ENCODE measurements at places on chromosomes 2 and 18. TPM values are rescaled to one million over a fixed set of nuclear protein-coding genes. Genes with fewer than 3 reads are reported as not detected.

DNA sequence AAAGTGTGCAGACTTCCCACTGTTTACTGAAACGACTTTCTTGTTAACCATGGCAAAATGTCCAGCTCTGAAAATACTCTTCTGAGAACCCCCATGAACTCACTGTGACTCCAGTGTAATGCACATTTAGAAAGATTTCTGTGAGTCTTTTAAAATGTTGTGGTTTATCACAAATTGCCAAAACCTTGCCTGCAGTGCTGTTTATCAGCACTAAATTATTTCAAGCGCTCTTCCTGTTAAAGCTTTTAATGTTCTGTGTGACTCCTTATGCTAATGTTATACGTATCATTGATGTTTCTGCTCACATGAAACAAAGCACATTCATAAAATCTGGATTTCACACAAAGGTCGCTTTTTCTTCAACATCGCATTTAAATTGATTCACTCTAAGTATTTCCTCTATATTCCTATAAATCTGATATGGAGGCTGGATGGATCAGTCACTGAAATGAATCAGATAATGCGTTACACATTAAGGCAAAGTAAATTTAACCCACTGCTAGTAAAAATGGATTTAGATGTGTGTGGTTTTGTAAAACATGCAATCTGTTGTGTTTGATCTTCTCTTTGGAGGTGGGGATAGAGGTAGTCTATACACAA, 521.2 kb downstream of the NYAP2 start:
- no peaks in the 10 kb centered on the region for H3K27me3 ChIP-seq
- no peaks in the 10 kb centered on the region for H3K4me1 ChIP-seq
- peak overlapping the region; percentile 39 for H3K27ac ChIP-seq
- H3K4me3 ChIP-seq = no peak overlapping the region

- H3K4me3 ChIP-seq = no peak overlapping the region
- H3K36me3 ChIP-seq = no peaks in the 10 kb centered on the region
- H3K27me3 ChIP-seq = no peaks in the 10 kb centered on the region
Measured at GRCh38 chr2:117760916-117761315, 53.6 kb upstream of the DDX18 start.

- H3K27me3 ChIP-seq = no peaks in the 10 kb centered on the region
- H3K36me3 ChIP-seq = no peaks in the 10 kb centered on the region
- no peak for DNase-seq
- no peak overlapping the region for H3K4me3 ChIP-seq
- no peak overlapping the region for H3K27ac ChIP-seq
Measured at GRCh38 chr2:42844366-42844765, 52.0 kb upstream of the HAAO start.

GRCh38 chr18:55119016-55119415, 159.8 kb upstream of the CCDC68 start:
- H3K27me3 ChIP-seq = no peaks in the 10 kb centered on the region
- no peak overlapping the region for H3K27ac ChIP-seq
- DNase-seq = no peak
- H3K4me3 ChIP-seq = no peak overlapping the region
- no peaks in the 10 kb centered on the region for H3K36me3 ChIP-seq

DNA sequence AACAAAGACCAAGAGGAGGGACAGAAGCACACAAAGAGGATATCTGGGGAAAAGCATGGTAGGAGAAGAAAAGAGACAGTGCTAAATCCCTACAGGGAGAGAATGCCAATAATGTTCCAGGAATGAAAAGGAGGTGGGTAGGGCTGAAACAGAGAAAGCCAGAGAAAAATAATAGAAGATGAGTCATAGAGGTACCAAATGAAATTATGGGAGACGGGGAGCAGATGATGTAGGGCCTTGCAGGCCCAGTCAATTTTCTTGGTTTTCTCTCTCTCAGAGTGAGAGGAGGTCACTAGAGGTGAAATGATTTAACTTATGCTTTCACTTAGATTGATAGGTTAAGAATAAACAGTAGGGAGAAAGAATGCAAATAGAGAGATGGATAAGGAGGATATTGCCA, 61.5 kb downstream of the RPRM start:
- no peak overlapping the region for H3K4me3 ChIP-seq
- no peaks in the 10 kb centered on the region for H3K4me1 ChIP-seq
- H3K27ac ChIP-seq = no peak overlapping the region
- no peak for DNase-seq

GRCh38 chr2:233468047-233468740, 98.4 kb downstream of the USP40 start:
- no peaks in the 10 kb centered on the region for H3K27me3 ChIP-seq
- peaks cover 30% of the 10 kb centered on the region for H3K36me3 ChIP-seq
- no peak overlapping the region for H3K4me3 ChIP-seq
- no peak for DNase-seq
- no peak overlapping the region for H3K27ac ChIP-seq
- no peaks in the 10 kb centered on the region for H3K4me1 ChIP-seq

DNA sequence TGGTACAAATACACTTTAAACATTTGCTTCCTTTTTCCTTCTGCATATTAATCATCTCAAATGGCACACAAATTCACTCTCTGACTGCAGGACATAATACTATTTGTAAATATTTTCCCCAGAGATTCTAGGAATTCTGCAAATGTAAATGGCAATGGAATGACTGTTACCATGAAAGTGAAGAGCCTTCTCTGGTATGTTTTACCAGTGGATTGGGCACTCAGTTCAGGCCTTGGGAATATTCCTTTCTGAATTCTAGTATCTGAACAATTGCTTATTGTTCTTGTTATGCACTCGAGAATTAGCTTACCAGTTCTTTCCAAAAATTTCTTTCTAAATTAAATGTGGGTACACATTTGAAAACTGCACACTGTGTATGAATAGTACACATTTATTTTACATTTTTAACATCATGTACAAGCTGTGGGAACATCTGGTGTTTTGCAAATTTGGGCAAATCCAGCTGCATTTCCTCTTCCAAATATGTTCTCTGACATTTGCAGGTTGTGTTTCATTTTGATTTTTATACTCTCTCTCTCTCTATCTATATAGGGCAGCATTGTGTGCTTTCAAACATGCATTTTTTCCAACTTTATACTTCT, 289.1 kb downstream of the NBAS start:
- H3K36me3 ChIP-seq = no peaks in the 10 kb centered on the region
- no peaks in the 10 kb centered on the region for H3K4me1 ChIP-seq
- no peak overlapping the region for H3K27ac ChIP-seq
- no peaks in the 10 kb centered on the region for H3K27me3 ChIP-seq
- no peak for DNase-seq
- no peak overlapping the region for H3K4me3 ChIP-seq

The IMPACT gene
- 19.9 TPM for total RNA-seq

- no peaks in the 10 kb centered on the region for H3K36me3 ChIP-seq
- H3K27me3 ChIP-seq = no peaks in the 10 kb centered on the region
- H3K4me3 ChIP-seq = no peak overlapping the region
- DNase-seq = no peak
Measured at GRCh38 chr2:16925145-16925544, 259.5 kb upstream of the CYRIA start.

DNA sequence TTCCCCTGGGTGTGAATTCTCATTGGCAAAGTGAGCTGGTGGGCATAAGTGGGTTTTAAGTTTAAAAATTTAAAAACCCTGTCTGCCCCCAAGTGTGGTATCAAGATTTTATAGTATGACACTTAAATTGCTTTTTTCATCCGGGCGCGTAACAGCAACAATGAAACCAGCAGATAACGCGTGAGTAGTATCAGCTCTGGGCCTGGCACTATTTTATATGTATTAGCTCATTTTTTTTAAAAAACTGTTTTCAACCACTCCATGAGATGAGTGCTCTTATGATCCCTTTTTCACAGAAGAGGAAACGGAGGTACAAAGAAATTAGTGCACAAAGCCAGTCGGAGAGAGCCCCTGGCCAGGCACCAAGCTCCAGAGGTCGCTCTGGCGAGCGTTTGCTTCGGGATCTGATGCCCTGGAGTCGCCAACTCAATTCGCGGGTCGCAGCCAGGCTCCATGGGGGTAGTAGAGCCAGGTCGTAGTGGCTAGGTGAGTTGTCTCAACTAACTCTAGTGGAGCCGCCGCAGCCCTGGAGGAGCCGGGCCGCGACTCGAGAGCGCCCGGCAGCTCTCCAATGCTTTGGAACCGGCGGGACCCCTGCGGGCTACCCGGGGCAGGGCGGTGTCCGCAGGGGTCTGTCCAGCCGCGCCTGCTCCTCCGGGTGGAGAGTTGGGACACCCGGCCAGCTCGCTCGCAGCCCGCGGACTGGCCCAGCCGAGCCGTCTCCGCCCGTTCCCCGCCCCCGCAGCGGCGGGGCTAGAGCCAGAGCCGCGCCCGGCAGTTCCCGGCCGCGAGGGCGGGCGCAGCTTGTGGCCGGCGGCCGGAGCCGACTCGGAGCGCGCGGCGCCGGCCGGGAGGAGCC, at the start of gene IL1R1:
IL1R1 (plus strand) TSS at position 777 of the 859 bp plus-strand sequence. CDS start 14,979 bp downstream, outside the sequence.
- H3K27me3 ChIP-seq = no peaks in the 10 kb centered on the region
- H3K27ac ChIP-seq = no peak within 1 kb of the TSS
- peak within 1 kb of the TSS; percentile 84 for H3K4me3 ChIP-seq
- DNase-seq = peak; percentile 80
- H3K36me3 ChIP-seq = no peaks in the 10 kb centered on the region

DNA sequence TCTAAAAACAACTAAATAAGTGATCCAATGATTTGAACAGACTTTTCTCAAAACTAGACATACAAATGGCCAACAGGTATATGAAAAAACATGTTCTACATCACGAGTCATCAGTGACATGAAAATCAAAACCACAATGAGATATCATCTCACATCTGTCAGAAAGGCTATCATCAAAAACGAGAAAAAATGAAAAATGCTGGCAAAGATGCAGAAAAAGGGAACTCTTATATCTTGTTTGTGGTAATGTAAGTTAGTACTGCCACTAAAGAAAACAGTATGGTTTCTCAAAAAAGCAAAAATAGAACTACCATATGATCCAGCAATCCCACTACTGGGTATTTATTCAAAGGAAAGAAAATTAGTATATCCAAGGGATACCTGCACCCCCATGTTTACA, 255.3 kb upstream of the FBXO11 start:
- no peaks in the 10 kb centered on the region for H3K36me3 ChIP-seq
- H3K4me1 ChIP-seq = no peaks in the 10 kb centered on the region
- no peak for DNase-seq
- H3K27ac ChIP-seq = no peak overlapping the region
- no peak overlapping the region for H3K4me3 ChIP-seq

DNA sequence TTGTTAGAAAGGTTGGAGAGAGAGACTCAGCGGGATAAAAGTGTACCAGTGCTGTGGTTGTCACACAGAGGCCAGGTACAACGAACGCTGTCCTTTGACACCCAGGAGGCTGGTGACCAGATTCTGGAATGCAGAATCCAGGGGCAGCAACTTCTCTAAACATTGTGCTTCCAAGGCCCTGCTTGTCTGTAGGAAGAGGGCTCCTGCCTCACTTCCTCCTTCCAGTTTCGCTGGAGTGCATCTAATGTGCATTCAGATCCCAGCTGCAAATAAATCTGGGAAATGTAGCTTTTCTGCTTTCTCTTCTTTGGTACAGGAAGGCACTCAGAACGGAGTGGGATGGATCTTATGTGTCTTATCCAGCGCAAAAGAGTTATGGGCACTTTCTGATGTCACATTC, 171.8 kb upstream of the ATP5MC3 start:
- no peaks in the 10 kb centered on the region for H3K4me1 ChIP-seq
- H3K36me3 ChIP-seq = no peaks in the 10 kb centered on the region
- DNase-seq = no peak
- no peak overlapping the region for H3K27ac ChIP-seq
- H3K4me3 ChIP-seq = no peak overlapping the region

The ELAC1 gene
- 4.4 TPM for total RNA-seq

DNA sequence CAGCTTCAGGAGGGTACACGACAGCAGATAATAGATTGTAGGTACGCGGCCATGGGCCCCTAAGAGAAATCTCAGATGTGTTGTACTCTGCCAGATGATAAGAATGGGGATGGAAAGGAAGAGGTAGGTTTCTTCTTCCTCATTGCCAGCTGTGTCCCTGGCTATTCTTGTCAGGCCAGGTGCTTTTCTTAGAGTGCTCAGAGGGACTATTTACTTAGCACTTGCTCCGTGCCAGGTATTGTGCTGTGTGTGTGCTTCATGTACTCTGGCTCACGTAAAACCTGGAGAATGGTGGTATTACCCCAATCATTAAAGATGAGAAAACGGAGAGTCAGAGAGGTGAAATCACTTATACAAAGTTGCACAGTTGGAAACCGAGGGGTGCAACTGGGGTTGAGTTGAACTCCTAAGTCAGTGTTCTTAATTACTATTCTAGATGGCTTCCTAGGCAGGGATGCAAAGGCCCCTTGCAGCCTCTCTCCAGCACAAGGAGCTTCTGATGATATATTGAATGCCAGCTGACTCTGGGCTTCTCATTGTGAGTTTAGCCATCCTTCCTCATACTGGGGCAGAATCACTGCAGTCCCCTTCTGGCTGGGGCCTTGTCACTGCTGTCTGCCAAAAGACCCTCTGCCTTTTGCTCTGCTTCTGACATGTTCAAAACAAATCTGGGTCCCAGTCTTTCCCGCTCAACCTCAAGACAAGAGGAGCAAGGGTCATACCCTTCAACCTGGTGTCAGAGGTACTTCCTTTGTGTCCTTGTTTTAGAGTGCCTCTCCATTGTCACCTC, 60.7 kb downstream of the LYPD1 start:
- no peak for DNase-seq
- no peaks in the 10 kb centered on the region for H3K27me3 ChIP-seq
- no peak overlapping the region for H3K4me3 ChIP-seq
- no peaks in the 10 kb centered on the region for H3K4me1 ChIP-seq

The ABCG5 gene
- not detected for total RNA-seq

- H3K4me1 ChIP-seq = peaks cover 24% of the 10 kb centered on the region
- no peak overlapping the region for H3K27ac ChIP-seq
- peak; percentile 59 for DNase-seq
- no peak overlapping the region for H3K4me3 ChIP-seq
- H3K27me3 ChIP-seq = no peaks in the 10 kb centered on the region
Measured at GRCh38 chr18:28161608-28162599, 15.0 kb downstream of the CDH2 start.

GRCh38 chr2:53035153-53035552, 732.5 kb upstream of the CHAC2 start:
- H3K4me1 ChIP-seq = 0 out of 2 replicates have a peak, but pooled peaks cover 4% of the 10 kb centered on the region
- H3K36me3 ChIP-seq = no peaks in the 10 kb centered on the region
- no peak overlapping the region for H3K4me3 ChIP-seq
- no peak for DNase-seq
- H3K27me3 ChIP-seq = no peaks in the 10 kb centered on the region

The FEV gene
- 0.07 TPM for total RNA-seq

DNA sequence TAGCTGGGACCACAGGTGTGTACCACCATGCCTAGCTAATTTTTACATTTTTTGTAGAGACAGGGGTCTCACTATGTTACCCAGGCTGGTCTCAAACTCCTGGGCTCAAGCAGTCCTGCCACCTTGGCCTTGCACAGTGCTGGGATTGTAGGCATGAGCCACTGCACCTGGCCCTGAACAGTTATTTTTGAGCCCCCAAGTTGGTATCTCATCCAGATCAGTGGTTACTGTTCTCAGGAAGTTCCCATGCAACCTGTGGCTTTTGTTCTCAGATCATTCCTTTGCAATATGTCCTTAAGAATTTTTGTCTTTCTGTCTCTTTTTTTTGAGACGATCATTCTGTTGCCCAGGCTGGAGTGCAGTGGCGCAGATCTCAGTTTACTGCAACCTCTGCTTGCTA, 7.7 kb upstream of the CCDC138 start:
- no peaks in the 10 kb centered on the region for H3K27me3 ChIP-seq
- no peak for DNase-seq
- H3K27ac ChIP-seq = no peak overlapping the region
- H3K4me1 ChIP-seq = no peaks in the 10 kb centered on the region
- H3K36me3 ChIP-seq = peaks cover 74% of the 10 kb centered on the region
- no peak overlapping the region for H3K4me3 ChIP-seq

The ERLEC1 gene
- 97.1 TPM for total RNA-seq

The ICOS gene
- not detected for total RNA-seq

GRCh38 chr18:25230658-25231326, 121.2 kb downstream of the ZNF521 start:
- peaks cover 13% of the 10 kb centered on the region for H3K4me1 ChIP-seq
- peak; percentile 72 for DNase-seq
- no peaks in the 10 kb centered on the region for H3K27me3 ChIP-seq

- H3K27me3 ChIP-seq = no peaks in the 10 kb centered on the region
- no peak overlapping the region for H3K4me3 ChIP-seq
Measured at GRCh38 chr2:233006648-233007047, 6.4 kb downstream of the NGEF start.
